ENCODE measurements at places on chromosomes 4 and X. TPM values are rescaled to one million over a fixed set of nuclear protein-coding genes. Genes with fewer than 3 reads are reported as not detected.

DNA sequence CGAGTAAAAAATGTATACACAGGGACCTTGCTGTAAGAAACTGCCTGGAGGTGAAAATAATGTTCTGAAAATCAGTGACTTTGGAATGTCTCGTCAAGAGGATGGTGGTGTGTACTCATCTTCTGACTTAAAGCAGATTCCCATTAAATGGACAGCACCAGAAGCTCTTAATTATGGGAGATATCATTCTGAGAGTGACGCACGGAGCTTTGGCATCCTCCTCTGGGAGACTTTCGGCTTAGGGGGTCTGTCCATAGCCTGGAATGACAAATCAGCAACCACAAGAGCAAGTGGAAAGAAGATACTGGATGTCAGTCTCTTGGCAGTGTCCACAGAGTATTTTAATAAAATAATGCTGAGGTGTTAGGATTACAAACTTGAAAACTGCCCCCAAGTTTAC is 129.4 kb downstream of the THOC2 start:
- no peak for DNase-seq
- no peaks in the 10 kb centered on the region for H3K27me3 ChIP-seq
- H3K4me3 ChIP-seq = no peak overlapping the region
- H3K36me3 ChIP-seq = peaks cover 23% of the 10 kb centered on the region

- H3K36me3 ChIP-seq = peaks cover 30% of the 10 kb centered on the region
- no peak overlapping the region for H3K27ac ChIP-seq
- H3K4me1 ChIP-seq = peaks cover 13% of the 10 kb centered on the region
- peak; percentile 12 for DNase-seq
- H3K4me3 ChIP-seq = no peak overlapping the region
- H3K27me3 ChIP-seq = no peaks in the 10 kb centered on the region
Observed at GRCh38 chr4:145083891-145084605, 13.9 kb downstream of the ANAPC10 start.

GRCh38 chr4:151687021-151687640 is 73.7 kb downstream of the GATB start:
- no peaks in the 10 kb centered on the region for H3K27me3 ChIP-seq
- DNase-seq = no peak
- no peaks in the 10 kb centered on the region for H3K4me1 ChIP-seq
- H3K4me3 ChIP-seq = no peak overlapping the region
- peaks cover 21% of the 10 kb centered on the region for H3K36me3 ChIP-seq

DNA sequence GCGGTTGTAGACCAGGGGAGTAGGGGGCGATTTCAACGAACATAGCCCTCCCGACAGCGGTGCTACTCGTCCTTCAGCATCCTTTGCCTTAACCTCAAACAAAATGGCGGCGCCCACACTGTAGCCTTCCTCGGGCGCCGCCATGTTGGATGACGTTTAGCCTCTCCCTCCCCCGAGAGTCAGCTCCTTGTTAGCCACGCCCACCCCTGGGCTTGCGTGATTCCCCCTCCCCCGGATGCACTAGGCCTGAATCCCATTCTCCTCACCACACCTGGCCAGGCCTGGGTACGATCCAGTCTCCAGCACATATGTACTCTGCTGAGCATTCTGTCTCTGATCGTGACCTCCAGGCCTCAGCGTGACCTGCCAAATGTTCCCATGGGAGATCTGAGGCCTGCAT is 49.0 kb upstream of the ZNF157 start:
- no peak for DNase-seq
- no peaks in the 10 kb centered on the region for H3K36me3 ChIP-seq
- no peaks in the 10 kb centered on the region for H3K27me3 ChIP-seq
- H3K4me3 ChIP-seq = no peak overlapping the region

The DIPK2B gene
- total RNA-seq = not detected

The GUCY1B1 gene
- 0.72 TPM for total RNA-seq

The PRSS12 gene
- total RNA-seq = not detected

The SOX3 gene
- not detected for total RNA-seq

The GPC4 gene
- 0.05 TPM for total RNA-seq

- peaks cover 2% of the 10 kb centered on the region for H3K27me3 ChIP-seq
- peak; percentile 37 for DNase-seq
- peak overlapping the region; percentile 71 for H3K27ac ChIP-seq
Observed at GRCh38 chrX:40107291-40108161, 9.8 kb upstream of the BCOR start.

GRCh38 chr4:8135666-8136065 is 22.9 kb downstream of the ABLIM2 start:
- H3K4me1 ChIP-seq = no peaks in the 10 kb centered on the region
- H3K27ac ChIP-seq = no peak overlapping the region
- no peak for DNase-seq
- H3K4me3 ChIP-seq = no peak overlapping the region
- H3K27me3 ChIP-seq = no peaks in the 10 kb centered on the region

GRCh38 chr4:165986956-165987698 is 114.1 kb downstream of the TLL1 start:
- no peak for DNase-seq
- no peaks in the 10 kb centered on the region for H3K36me3 ChIP-seq
- no peak overlapping the region for H3K27ac ChIP-seq
- no peaks in the 10 kb centered on the region for H3K27me3 ChIP-seq

The MAGEA6 gene
- total RNA-seq = not detected
